ENCODE measurements at places on chromosomes 5 and 9.

- no peak for DNase-seq
Observed at GRCh38 chr9:109017493-109017892, 4.2 kb upstream of the CTNNAL1 start.

DNA sequence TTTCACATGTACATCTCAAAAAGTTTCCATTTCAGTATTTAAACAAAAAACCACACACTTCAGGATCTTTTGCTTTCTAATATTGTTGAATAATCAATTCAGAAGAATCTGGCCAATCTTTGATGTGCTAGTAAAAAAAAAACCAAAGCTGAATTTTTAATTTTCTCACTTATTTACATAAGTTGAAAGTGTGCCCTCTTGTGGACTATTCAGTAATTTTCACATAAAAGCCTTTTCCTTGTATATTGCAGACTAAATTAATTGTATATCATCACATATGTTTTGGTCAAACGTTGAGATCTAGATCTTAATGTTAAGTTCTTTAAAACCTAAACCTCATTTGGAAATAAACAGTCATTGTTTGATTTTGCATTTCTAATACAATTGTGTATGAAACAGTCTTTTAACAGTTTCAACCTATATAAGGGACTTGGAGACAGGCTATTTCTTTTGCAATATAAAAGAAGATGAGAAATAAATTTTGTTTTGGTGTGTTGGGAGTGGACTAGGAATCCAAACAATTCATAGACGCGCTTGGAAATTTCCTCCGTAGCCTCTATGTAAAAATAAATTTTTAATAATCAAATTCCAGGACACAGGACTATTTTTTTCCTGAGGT, 68.1 kb downstream of the NIPBL start:
- DNase-seq = peak; percentile 39

GRCh38 chr5:14143841-14144585, 871 bp downstream of the TRIO start:
- DNase-seq = no peak

- no peak for DNase-seq
Observed at GRCh38 chr9:8857068-8857925, 1057.7 kb upstream of the DMAC1 start.

GRCh38 chr5:174990909-174991308, 266.5 kb downstream of the MSX2 start:
- no peak for DNase-seq

DNA sequence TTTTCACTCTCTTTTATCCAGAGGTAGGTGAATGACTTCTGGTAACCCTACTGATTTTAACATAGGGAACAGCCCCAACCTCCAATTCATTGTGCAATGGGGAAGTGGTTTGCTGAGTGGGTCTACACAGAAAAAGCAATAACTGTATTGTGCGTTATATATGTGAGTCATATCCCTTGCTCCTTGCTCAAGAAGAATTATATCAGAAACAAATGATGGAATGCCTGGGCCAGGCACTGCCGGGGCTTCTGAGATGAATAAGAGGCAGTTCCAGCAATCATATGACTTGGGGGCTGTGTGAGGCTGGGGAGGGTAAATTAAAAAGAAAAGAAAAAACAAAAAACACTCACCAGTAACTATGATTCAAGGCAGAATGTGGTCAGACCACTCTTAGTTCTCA, 79.2 kb upstream of the ABCA1 start:
- peak; percentile 39 for DNase-seq

DNA sequence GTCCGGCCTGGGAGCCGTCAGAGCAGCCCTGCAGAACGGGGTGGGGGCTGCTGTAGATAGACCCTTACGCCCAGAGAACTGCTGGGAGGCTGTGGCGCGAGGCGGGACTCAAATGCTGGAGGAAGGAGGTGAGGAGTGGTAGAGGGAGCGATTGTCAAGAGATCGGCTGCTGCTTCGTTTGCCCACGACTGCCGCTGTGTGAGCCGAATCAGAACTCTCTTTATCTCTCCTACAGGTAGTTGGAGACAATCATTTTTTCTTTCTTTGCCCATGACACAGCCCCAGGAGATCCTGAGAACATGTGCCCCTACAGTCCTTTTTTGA, 456 bp downstream of the ZNF79 start:
- no peak for DNase-seq

- DNase-seq = no peak
Observed at GRCh38 chr9:126724226-126724625, 80.6 kb upstream of the ZBTB43 start.

DNA sequence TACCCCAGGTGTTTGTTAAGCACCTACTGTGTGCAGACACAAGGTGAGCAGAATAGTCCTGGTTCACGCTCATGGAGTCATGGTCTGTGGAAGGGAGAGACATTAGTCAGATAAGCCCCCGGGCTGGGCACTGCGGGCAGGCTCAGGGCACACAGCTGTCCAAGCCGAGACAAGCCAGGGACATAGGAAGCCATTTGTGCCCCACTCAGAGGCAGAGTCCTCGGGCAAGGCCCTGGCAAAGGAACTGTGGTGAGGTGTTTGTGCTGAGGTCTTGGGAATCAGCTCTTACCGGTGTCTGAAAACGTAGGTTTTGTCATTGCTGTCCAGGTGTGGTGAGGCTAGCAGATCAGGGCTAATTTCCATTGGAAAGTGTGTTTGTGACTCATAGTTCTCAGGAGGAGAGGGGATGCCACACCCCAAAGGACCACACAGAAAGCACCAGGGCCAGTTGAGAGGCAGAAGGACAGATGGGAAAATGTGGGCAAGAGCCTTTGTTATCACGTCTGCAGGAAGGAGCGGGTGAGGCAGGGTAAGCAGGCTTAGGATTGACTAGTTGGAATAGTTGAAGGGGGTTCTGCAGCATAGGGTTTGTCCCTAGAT, 46.1 kb upstream of the NEURL1B start:
- DNase-seq = no peak

GRCh38 chr5:126591549-126591948, 3.5 kb downstream of the ALDH7A1 start:
- DNase-seq = no peak

DNA sequence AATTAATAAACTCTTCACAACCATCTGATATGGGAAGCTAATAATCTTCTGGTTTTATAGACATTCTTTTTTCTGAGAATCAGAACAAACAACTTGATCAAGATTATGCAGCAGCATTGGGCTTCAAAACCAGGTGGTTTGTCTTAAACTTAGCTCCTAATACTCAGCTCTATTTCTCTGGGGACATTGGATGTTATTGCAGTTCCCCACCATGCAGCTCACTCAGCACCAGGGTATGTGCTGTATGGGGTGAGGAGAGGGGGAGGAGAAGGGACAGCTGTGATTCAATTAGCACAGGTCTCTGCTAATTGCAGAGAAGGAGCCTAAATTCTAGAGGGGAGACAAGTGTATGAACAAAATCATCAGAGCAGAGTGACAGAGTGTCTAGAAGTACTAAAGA, 210.7 kb upstream of the TNC start:
- DNase-seq = no peak

DNA sequence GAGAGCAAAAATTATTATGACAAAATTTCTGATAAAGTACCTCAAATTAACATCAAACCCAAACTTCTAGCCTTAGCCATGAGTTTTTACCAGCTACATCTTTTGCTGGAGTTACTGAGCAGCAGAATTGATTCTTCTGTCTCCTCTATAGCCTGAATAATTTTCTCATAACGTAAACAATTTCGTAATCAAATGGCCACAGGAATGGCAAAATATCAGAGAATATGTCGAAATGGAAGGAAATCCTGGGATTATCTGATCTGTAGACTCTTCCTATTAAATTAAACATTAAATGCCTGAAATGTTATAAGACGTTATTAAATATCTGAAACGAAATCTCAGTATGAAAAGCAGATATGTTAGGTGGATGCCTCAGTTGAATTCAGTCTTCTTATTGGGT, 41.1 kb downstream of the LURAP1L start:
- no peak for DNase-seq

GRCh38 chr5:22577711-22578110, 275.4 kb downstream of the CDH12 start:
- no peak for DNase-seq

GRCh38 chr9:33155393-33155792, 11.7 kb downstream of the B4GALT1 start:
- DNase-seq = no peak

GRCh38 chr5:157252711-157253465, 13.0 kb upstream of the CYFIP2 start:
- DNase-seq = no peak

DNA sequence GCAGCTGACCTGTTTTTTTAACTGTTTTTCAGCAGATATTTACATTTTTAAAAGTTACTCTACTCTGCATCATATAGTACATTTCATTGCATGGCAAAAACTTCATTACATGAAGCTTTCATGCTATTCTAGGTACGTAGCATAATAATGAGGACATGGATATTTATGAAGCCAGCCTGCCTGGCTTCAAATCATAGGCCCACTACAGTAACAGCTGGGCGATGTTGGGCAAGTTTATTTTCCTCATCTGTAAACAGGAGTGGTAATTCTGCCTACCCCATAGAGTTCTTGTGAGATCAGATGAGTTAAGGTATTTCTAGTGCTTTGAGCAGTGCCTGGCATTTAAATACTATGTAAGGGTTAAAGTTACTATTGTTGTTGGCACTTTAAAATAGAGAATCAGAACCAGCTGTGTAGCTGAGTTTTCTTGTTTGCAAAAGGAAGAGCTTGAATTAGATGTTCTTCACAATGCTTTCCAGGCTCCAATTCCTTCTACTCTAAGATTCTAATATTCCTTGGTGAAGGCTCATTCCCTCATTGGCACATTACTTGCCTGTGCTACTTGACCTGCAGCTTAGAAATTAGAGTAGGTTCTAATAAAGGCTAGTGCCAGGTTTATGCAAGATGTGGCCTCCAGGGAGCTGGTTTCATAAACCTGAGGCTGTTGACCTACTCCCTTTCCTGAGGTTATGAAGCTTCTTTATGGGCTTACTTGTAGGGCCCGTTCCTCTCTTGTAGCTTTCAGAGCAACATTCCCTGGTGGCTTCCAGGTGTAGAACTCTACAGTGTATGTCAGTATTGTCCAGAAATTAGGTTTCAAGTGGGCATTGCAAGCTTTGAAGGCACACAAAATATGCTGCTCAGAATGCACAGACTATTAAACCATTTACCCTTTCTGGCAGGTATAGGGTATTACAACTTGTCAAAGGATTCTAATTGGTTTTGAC, 14.5 kb downstream of the ANP32B start:
- DNase-seq = no peak

- no peak for DNase-seq
Observed at GRCh38 chr5:17230808-17231525, 13.5 kb downstream of the BASP1 start.

DNA sequence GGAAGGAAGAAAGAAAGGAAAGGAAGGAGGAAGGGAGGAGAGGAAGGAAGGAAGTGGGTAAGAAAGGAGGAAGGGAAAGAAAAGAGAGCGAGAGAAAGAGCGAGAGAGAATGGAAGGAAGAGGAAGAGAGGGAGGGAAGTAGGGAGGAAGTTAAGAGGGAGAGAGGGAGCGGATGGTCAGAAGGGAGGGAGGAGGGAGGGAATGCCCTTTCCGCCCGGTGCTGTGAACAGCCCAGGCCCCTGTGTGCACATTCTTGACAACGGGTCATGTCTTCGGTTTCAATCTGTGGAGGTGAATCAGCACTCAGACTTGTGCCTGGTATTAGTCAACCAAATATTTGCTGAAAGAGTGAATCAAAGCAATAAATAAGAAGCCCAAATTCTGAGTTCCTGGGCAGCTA, 39.2 kb downstream of the PRUNE2 start:
- peak; percentile 61 for DNase-seq

DNA sequence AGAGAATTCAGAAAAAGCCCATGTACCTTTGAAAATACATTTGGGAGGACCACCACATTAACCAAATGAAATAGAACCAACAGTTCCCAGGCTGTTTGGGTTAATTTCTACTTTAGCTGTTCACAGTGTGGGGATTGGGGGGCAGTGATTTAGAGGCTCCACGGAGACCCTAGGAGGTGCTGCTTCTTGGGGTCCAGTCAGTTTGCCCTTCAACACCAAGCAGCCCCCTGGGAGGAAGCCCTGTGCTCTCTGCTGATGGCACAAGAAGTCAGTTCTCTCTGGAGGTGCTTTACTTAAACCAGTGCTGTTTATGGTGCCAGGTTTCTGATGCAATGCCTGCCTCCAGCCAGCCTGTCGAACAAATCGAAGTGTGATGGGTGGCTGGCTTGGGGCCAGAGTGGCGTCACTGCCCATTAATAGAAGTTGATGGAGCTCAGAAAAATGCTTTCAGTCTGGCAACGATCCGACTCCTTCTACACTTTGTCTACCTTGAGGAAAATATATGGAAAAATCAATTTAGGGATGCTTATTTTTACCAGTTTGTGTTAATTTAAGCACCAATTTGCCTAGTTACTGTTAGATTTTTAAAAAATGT, 134.0 kb downstream of the SNX18 start:
- DNase-seq = no peak

DNA sequence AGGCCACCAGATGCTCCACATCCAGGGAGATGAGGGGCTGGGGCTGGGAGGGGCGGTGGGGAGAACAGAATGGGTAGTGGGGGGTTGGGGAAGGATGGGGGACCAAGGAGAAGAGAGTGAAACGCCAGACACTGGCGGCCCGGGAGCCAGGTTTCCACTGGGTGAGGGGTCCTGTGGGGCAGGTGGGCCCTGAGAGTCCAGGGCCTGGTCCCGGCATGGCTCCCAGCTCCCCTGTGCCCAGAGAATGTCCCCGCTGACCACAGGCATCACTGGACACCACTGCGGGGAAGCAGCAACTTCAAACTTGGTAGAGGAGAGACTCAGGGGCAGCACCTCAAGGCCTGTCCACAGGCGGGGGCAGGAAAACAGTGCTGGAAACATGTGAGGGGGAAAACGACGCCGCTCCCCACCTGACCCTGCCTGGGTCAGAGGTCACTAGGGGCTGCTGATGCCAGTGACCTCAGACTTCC, 13.2 kb downstream of the NINJ1 start:
- no peak for DNase-seq

DNA sequence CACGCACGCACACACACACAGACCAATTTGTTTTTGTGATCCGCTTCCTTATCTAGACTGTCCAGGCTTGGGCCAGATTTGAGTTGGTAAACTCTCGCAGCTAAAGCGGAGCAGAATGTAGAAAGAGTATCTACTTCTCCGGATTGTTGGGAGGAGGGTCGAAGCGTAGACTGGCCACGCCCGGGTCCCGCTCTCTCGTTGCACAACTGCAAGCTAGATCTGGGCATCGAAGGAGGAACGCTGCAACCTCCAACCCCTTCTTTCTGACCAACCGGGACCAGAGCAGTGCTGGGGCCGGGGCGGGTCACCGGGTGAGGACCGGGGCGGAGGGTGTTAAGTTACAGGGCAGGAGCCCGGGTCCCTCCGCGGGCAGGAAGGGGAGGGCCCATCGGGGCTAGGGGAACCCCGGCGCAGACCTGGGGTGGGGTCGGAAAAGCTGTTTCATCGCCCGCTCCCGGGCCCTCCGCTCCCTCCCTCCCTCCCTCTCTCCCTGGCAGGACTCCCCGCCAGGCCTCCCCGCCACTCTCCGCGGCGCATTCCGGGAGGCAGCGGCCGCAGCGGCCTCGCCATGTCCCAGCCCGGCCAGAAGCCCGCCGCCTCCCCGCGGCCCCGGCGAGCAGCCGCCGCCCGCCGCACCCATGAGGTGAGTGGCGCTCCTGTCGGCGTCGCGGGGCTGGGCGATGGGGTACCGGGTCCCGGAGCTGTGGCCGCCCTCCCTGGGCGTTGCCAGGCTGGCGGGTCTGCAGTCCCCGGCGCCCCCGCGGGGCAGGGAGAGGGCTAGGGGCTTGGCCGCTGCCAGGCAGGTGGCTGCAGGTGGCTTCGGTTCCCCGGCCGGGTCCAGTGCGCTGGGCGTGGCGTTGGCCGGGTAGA, at the start of gene CAST:
Gene CAST (plus strand): TSS at position 522 of the 870 bp plus-strand sequence. CDS start 47 bp downstream, at position 569.
- DNase-seq = peak; percentile 94

GRCh38 chr5:2066373-2066772, 183.6 kb upstream of the IRX4 start:
- DNase-seq = no peak

- no peak for DNase-seq
Observed at GRCh38 chr5:150347451-150347850, 10.0 kb upstream of the TCOF1 start.
